ENCODE measurements at places on chromosomes 7 and 10. TPM values are rescaled to one million over a fixed set of nuclear protein-coding genes. Genes with fewer than 3 reads are reported as not detected.
A peak's percentile ranks its signal among the peaks of the same experiment; 100 is the strongest.

- no peaks in the 10 kb centered on the region for H3K27me3 ChIP-seq
- peaks cover 15% of the 10 kb centered on the region for H3K36me3 ChIP-seq
- H3K27ac ChIP-seq, result no peak overlapping the region
- no peak overlapping the region for H3K4me3 ChIP-seq
These were observed 61.7 kb downstream of the ICA1 start for GRCh38 chr7:8200316-8200715.

DNA sequence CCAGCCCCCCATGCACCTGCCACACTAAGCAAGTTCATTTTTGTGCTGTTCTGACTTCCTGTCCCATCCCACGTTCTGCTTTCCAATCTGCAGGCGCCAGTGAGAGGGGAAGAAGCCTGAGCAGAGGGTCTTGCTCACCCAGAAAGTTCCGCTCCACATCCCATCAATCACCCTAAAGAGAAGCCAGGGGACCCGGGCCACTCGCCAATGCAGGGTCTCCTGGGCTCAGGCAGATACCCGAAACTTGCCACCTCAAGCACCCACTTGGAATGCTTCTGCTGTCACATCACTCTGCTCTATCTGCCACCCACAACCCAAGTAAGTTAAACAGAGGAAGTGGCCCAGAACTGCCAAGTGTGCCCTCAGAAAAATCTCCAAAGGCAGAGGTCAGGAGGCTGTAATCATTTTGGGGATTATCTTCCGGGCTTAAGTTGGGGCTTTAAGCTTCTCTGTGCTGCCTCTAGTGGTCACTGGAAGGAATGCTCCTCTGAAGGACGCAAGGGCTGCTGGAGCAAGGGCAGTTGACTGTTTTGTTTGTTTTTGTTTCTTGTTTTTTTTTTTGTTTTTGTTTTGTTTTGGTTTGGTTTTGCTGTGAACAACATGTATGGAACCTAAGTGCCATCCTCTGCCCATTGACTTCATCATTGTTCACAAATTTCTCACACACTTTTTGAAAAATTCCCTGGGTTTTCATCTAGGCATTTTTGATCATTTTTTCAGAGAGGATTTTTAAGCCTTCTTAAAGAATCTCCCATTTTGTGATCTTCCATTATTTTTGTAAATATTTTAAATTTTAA, 25.5 kb downstream of the PRR15 start:
- no peaks in the 10 kb centered on the region for H3K27me3 ChIP-seq
- DNase-seq, result no peak
- no peaks in the 10 kb centered on the region for H3K36me3 ChIP-seq
- no peak overlapping the region for H3K27ac ChIP-seq

DNA sequence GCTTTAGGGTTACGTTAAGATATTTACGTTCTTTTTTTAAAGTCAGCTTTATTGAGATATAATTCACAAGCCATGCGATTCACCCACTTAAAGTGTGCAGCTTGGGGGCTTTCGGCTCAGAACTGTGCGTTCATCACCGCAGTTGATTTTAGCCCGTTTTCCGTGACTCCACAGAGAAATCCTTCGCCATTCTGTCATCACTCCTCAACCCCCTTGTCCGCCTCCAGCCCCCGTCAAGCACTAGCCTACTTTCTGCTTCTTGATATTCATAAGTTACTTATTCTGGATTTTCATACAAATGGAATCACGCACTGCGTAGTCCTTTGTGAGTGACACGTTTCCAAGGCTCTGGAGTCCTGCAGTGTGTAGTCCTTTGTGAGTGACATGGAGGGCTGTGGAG, 20.4 kb downstream of the FAM20C start:
- no peak overlapping the region for H3K4me3 ChIP-seq
- no peak overlapping the region for H3K27ac ChIP-seq

- no peaks in the 10 kb centered on the region for H3K27me3 ChIP-seq
- peaks cover 65% of the 10 kb centered on the region for H3K4me1 ChIP-seq
- no peak overlapping the region for H3K27ac ChIP-seq
- no peak for DNase-seq
- no peaks in the 10 kb centered on the region for H3K36me3 ChIP-seq
These were observed 63.8 kb downstream of the GRB10 start for GRCh38 chr7:50718876-50719275.

DNA sequence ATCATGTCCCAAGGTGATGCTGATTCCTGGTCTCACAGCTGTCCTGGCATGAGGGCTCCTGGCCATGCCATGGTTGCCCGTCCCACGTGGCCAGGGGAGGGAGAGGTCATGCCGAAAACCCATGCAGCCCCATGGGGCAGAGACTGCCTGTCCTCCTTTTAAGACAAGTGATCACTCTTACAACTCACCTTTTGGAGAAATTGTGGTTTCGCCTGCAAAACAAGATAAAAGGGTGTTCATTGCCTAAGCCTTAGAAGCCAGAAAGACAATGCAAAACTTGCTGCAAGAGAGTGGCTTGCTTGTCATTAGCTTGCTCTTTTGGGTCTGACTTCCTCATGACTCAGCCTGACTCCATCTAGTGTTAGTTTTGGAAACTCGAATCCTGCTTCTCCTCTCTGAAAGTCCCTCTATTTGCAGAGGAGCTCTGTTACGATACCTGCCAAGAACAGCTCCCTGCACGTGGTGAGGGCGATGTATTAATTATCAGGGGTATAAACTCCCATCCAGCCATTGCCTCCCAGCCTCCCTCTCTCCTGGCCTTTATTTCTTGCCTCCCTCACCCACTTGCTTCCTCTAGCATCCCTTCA, 26.7 kb downstream of the TMEM273 start:
- no peak overlapping the region for H3K27ac ChIP-seq
- no peak for DNase-seq
- no peak overlapping the region for H3K4me3 ChIP-seq
- H3K27me3 ChIP-seq, result no peaks in the 10 kb centered on the region

DNA sequence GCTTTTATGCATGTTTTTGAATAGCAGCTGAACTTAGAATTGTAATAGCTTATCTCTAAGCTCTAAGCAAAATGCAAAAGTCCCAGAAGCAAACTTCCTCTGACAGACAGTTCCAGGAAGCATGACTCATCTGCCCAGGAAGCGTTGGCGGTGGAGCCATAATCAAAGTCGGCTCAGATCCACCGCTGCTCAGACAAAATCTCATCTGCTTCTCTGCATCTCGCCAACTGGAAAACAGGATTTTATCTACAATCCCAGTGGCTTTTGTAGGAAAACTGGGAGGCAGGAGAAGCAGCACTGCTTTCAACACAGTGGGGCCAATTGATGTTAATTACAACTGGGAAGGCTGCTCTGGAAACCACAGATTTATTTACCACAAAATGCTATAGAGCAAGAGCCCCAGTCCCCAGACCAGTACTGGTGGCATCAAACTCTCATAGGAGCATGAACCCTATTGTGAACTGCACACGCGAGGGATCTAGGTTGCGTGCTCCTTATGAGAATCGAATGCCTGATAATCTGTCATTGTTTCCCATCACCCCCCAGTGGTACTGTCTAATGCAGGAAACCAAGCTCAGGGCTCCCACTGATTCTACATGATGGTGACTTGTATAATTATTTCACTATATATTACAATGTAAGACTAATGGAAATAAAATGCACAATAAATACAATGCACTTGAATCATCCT, 99.9 kb downstream of the CUBN start:
- H3K27me3 ChIP-seq, result no peaks in the 10 kb centered on the region
- H3K27ac ChIP-seq, result peak overlapping the region; percentile 75
- no peak overlapping the region for H3K4me3 ChIP-seq
- H3K4me1 ChIP-seq, result peaks cover 13% of the 10 kb centered on the region

The IDI2 gene
- total RNA-seq, result 0.48 TPM

The TAS2R41 gene
- not detected for total RNA-seq

The STEAP1 gene
- total RNA-seq, result 0.31 TPM

The MMP21 gene
- total RNA-seq, result 0.12 TPM

Data from heart right ventricle (tissue), 16 donors.